Suppressor macrophage treated with lipopolysaccharide for 1 hour (primary cell): ENCODE measurements at places on chromosomes 7 and 10.
A peak's percentile ranks its signal among the peaks of the same experiment; 100 is the strongest.

DNA sequence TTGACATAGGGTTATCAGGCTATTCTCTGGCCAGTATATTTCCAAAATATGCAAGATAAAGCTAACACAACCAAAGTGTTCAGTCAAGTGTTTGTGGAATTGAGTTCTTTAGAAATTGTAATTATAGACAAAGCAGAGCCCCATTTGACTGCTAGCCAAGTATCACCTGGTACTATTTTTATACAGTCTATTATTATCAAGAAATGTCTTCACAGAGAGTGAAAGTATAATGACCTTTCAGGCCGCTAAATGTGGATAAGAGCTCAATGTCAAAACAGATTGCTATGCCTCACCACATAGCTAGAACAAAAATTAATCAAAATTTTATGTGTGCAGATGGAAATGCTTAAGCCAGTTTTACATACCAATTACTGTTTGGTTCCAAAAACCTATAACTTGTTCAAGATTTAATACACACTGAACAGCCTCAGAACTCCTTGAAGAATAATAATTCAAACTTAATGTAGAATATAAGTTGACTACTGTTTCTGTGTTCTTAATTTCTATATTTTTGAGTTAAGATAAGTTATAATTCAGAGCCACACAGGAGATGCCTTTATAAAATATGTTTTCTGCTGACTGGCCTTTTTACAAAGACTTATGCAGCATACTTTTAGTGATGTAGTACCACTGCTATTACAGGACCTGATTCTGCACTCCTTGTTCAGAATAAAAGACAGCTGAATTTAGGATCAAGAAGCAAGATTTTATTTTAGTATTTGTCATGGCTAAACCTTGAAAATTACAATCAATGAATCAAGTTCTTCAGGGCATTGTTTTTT lies 31.0 kb downstream of the PRPS1L1 start:
- no peak for DNase-seq

DNA sequence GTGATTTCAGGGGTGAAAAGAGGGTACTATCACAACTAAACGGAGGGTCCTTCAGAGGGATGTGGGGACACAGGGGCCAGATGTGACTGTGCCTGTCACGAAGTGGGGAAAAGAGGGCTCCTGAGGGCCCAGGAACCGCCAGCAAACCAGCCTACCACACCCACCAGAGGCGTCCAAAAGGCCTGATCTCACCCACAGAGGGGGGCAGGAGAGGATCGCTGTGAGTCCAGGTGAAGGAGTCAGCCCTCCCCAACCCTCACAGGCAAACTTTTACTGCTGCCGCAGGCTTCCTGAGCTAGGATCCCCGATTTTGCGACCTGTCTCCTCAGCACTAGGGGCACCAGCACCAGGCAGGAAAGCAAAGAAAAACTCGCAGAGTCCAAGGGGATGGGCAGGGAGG lies 64.7 kb downstream of the HIPK2 start:
- DNase-seq: no peak

- peak; percentile 82 for DNase-seq
Measured at GRCh38 chr7:131781-132482, 60.4 kb upstream of the FAM20C start.

DNA sequence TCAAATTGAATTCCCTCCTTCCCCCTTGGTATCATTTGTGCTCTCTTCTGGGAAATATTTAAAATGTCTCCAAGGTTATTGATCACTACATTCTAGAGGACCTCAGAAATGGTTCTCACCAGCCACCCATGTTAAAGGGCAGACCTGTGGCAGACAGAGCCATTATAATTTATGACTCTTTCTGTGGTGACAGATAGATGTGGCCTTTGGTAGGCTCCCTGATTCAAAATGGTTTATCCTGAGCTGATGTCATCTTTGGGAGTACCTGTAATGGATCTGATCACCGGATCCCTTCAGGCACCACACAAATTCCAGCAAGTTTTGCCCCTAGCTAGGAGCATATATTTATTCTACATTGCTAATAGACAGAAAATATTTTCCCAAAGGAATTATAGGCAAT lies 267.5 kb downstream of the SDK1 start:
- DNase-seq: no peak

DNA sequence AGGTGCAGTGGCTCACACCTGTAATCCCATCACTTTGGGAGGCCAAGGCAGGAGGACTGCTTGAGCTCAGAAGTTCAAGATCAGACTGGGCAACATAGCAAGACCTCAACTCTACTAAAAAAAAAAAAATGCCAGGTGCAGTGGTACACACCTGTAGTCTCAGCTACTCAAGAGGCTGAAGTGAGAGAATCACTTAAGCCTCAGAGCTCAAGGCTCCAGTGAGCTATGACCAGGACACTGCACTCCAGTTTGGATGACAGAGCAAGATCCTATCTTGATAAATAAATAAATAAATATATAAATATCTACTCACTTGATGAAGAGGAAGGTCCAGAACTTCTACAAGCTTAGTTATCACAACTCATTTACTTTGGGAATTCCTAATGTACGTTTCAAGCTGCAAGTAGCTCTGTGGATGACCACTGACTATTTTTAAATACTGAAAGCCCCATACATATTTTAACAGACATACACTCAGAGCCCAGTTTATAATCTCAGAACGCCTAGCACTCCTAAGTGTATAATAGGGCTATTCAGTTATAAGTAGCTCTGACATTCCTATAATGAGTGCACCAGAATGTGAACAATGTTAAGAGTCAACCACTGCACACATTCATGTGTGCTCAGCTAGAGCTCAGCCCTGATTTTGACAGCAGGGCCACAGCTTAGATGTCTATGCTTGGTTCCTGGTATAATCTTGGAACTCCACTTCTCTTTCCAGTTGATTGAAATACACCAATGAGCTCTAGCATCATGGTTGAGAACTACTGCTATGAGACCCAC lies 119.1 kb downstream of the CUBN start:
- no peak for DNase-seq

GRCh38 chr10:127485153-127485857 lies 63.8 kb upstream of the NPS start:
- no peak for DNase-seq

DNA sequence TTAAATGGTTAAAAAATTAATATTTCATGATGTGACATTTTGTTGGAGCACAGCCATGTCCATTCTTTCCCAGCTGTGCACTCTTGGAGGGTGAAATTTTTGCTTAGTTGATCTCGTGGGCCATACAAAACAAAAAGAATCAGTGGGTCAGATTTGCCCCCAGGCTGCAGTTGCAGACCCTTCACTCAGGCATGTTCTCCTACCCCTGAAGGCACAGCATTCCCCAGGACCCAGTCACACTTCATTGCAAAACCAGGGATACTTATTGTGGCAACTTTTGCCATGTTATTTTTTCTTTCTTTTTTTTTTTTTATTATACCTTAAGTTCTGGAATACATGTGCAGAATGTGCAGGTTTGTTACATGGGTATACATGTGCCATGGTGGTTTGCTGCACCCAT lies 6.0 kb downstream of the TAS2R40 start:
- no peak for DNase-seq

DNA sequence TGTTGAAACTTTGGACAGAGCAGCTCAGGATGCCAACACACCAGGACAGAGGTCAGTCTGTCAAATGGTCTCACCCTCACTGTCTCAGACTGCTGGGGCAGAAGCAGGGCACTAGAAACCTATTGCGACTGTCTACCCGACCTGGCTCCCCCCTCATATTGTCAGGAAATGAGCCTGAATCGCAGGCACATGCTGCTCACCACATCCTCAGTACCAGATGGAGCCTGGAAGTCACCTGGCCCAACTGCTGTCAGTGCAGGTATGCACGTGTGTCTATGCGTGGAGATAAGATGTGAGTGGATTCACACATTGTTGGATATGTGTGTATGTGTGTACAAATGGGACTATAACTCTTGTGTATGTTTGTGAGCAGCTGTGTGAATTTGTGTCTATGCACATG lies 3.2 kb upstream of the CDHR1 start:
- DNase-seq: no peak

DNA sequence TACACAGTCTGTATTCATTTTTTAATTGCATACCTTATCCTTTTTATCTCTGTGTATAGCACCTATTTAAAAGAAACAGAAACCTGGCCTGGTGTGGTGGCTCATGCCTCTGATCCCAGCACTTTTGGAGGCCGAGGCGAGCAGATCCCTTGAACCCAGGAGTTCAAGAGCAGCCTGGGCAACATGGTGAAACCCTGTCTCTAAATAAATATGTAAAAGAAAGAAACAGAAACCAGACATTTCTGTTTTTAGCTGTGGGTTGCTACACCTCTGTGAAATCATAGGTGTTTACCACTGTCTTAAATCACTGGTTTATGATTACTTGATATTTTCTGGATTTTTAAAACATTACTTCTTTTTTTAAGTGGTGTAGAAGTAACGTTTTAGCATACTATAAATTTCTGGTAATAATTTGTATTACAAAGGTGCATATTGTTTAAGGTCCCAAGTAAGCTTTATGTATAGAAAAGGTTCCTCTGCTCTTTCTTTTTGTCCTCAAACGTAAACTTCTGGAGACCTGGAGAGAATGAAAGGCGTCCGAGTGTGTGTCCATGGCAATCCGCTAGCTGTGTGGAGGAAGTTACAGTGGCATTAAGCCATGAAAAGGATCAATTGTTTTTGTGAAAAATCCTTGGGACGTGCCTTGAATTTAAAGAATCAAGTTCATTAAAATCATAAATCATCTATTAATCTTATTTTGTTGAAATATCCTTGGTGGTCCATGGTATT lies 41.1 kb downstream of the PTPRZ1 start:
- no peak for DNase-seq

- DNase-seq: no peak
Measured at GRCh38 chr7:150950496-150951180, 27.5 kb downstream of the KCNH2 start.

- no peak for DNase-seq
Measured at GRCh38 chr10:9362721-9363120, 1308.2 kb downstream of the GATA3 start.

DNA sequence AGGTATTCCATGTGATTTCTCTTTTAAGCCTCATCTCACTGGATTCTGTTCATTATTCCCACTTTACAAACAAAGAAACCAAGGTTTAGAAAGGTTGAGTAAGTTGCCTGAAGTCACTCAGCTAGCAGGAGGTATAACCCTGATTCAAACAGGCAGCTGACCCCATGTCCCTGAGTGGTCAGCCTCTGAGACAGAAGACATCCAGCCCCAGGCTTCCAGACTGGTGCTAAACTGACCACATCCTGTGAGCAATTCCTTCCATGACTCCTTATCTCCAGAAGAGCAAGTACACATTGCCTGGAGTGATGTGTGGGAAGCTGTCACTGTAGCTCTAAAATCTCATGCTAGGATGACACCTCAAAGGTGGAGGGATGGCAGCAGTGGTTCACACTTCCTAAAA lies 3.7 kb downstream of the PLPP4 start:
- DNase-seq: no peak

DNA sequence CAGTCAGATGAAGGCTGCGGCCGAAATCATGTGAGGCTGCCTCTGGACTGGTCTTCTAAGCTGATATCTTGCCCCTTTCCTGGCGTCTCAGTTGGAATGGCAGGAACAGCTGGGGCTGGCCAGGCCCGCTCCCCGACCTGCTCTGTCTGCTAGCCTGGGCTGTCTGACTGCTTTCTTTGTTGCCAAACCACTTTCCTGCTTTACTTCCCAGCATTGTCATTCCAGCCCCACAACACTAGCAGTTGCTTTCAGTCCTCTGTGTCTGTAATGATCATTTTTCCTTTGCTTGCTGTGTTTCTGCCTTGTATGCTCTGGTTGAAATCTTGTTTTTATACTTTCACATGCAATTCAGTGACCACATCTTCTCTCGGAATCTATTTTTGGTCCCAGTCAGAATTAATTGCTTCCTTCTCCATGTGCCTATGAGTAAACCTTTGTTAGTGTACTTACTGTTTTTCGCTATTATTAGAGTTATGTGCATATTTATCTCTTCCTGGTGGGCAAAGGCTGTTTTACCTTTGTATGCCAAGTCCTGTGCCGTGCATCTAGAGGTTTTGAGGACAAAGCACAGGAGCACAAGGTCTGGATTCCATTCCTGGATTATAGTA lies 21.6 kb downstream of the PRPF18 start:
- no peak for DNase-seq

DNA sequence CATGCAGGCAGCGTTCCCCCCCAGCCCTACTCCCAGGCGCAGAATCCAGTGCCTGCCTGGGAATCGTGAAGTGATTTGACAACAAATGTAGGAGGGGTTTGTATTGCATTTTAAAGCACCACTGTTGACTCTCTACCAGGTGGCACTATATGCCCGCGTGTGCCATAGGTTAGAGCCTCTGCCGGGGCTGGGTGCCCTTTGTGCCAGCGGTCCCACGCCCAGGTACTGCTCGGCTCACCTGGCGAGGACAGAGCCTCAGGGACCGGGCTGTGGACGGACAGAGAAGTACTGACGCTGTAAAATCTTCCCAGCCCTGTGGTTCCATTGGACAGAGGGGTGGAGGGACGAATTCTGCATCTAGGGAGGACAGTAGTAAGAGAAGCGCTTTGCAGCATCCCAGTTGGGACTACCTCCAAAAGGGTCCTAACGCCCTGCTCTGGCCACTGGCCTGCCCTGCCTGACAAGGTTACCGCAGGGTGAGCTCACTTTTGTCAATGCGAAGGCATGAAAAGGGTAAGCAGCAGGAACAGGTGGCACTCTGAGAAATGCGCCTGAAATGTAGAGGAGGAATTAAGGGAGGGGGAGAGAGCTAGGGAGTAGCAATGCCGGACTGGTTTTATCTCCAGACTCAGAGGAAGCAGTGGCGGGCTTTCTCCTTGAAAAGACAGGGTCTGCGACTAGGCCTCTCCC lies 788 bp upstream of the CACNA2D1 start:
- DNase-seq: no peak

GRCh38 chr7:88095-88926 lies 104.1 kb upstream of the FAM20C start:
- DNase-seq: no peak

DNA sequence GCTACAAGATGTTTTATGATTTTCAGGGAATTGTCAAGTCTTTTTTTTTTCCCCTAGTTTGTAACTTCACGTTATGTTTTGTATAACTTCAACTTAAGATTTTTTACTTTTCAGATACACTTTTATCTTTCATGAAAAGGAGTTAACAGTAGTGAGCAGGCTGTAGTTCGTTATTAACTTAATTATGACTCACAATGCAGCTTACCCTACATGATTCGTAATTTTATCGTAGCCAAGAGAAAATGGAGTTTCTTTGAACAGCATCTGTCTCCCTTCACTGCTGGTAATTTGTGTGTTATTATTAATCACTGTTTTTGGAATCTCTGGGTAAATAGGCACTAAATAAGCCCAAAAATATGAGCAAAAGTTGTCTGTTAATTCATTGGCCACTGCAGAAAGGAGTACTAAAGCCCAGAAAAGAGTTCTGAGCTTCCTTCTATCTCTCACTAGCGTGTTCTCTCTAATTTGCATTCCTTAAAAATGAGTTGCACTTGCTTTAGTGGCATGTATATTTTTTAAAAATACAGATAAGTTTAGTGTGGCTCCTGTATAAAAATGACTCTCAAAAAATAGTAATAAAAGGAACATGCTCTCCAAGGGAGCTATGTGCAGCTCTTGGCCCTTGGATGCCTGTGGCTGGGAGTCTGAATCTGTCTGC lies 36.1 kb downstream of the RALA start:
- DNase-seq: no peak

DNA sequence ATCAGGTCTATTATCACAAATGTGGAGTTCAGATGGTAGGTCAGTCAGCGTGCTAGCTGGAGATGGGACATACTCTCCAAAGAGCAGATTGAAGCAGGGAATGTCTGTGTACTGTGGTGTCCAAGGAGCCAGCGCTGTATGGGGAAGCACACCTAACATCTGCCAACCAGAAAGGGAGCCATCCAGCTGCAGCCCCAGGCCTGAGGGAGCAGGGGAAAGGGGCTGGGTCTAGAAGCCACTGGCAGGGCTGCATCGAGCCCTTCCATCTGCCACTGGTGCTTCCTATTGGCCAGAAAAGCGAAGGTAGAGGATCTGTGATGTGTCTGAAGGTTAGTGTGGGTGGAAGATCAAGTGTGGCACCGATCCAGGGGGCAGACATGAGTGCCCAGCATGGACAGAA lies 8.0 kb upstream of the RAMP3 start:
- no peak for DNase-seq
